Ascending aorta (tissue), 2 donors: ENCODE measurements at places on chromosomes 13 and 19. TPM values are rescaled to one million over a fixed set of nuclear protein-coding genes. Genes with fewer than 3 reads are reported as not detected.

- H3K4me3 ChIP-seq, result no peak overlapping the region
- peaks cover 19% of the 10 kb centered on the region for H3K36me3 ChIP-seq
- DNase-seq, result no peak
- H3K27me3 ChIP-seq, result no peaks in the 10 kb centered on the region
- H3K27ac ChIP-seq, result no peak overlapping the region
Measured at GRCh38 chr19:38182536-38183210, 41.3 kb downstream of the DPF1 start.

The SOHLH2 gene
- not detected for total RNA-seq

The CD177 gene
- not detected for total RNA-seq

GRCh38 chr13:50229960-50230661 is 214.9 kb downstream of the KCNRG start:
- no peaks in the 10 kb centered on the region for H3K4me1 ChIP-seq
- H3K27ac ChIP-seq, result no peak overlapping the region

- H3K27me3 ChIP-seq, result no peaks in the 10 kb centered on the region
- no peak overlapping the region for H3K4me3 ChIP-seq
- H3K4me1 ChIP-seq, result no peaks in the 10 kb centered on the region
- DNase-seq, result no peak
Measured at GRCh38 chr13:75931116-75931515, 295.0 kb downstream of the LMO7 start.

- no peaks in the 10 kb centered on the region for H3K4me1 ChIP-seq
- DNase-seq, result peak; percentile 67
- no peaks in the 10 kb centered on the region for H3K27me3 ChIP-seq
- peaks cover 68% of the 10 kb centered on the region for H3K36me3 ChIP-seq
Measured at GRCh38 chr13:102642475-102642874, 45.7 kb downstream of the TPP2 start.

DNA sequence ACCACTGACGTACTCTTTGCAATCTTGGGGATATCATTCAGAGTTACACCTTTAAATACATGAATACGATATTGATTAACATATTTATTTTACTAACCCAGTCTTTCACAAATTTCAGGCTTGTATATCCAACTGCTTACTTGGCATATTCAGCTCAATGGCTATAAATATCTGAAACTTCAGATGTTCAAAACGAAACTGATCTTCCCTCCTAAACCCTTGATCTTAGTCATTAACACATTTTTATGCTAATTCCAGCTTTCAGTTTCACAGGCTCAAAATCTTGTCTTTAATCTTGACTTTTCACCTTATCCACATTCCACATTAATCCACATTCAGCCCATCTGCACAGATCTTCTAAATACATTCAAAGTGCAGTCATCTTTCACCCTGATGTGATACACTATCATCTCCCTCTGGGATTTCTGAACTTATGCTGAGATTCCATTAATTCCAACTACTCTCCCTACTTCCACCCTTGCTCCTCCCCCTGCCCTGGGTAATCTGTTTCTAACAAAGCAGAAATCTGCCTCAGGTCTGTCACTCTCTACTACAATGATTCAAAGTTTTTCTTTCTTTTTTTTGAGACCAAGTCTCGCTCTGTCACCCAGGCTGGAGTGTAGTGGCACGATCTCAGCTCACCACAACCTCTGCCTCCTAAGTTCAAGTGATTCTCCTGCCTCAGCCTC is 387.2 kb downstream of the GPC5 start:
- H3K27me3 ChIP-seq, result no peaks in the 10 kb centered on the region
- H3K4me1 ChIP-seq, result no peaks in the 10 kb centered on the region
- no peak for DNase-seq
- no peaks in the 10 kb centered on the region for H3K36me3 ChIP-seq

The RNF17 gene
- not detected for total RNA-seq

- no peak overlapping the region for H3K27ac ChIP-seq
- H3K27me3 ChIP-seq, result no peaks in the 10 kb centered on the region
- H3K4me1 ChIP-seq, result no peaks in the 10 kb centered on the region
- DNase-seq, result no peak
Measured at GRCh38 chr19:15170345-15170744, 30.4 kb downstream of the NOTCH3 start.

DNA sequence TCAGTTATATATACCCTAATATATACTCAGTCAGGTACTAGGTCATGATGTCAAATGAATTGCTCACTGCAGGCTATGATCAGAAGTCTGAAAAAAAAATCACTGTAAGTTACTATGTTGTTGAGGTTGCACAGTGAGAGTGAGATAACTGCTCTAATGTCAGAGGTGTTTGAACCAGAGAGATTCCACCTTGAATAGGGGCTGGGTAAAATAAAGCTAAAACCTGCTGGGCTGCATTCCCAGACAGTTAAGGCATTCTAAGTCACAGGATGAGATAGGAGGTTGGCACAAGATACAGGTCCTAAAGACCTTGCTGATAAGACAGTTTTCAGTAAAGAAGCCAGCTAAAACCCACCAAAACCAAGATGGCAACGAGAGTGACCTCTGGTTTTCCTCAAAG is 10.2 kb downstream of the EPSTI1 start:
- H3K4me3 ChIP-seq, result no peak overlapping the region
- no peaks in the 10 kb centered on the region for H3K27me3 ChIP-seq
- H3K36me3 ChIP-seq, result no peaks in the 10 kb centered on the region
- no peaks in the 10 kb centered on the region for H3K4me1 ChIP-seq
- DNase-seq, result no peak

DNA sequence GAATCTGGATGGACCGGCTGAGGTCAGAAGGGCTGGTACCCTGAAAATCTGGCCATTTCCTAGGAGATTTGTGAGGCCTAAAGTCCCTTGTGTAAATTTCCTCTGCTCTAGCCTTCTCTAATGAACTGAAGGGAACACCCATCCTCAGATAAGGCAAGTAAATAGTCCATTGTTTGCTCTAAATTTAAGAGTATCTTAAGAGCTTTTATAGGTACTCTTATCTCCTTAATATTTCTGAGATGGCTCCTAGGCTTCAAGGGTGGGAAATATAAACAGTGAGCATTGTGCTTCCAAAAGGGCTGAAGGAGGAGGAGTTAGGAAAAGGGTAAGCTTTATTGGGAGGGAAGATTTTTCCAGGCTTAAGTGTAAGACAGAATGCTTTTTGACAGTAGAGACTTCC is 148.7 kb upstream of the EDNRB start:
- no peak overlapping the region for H3K27ac ChIP-seq
- no peaks in the 10 kb centered on the region for H3K4me1 ChIP-seq
- no peaks in the 10 kb centered on the region for H3K36me3 ChIP-seq
- no peaks in the 10 kb centered on the region for H3K27me3 ChIP-seq

The ANGPTL8 gene
- total RNA-seq, result not detected

The ZNF8 gene
- 6.0 TPM for total RNA-seq

GRCh38 chr13:111623208-111623607 is 302.8 kb downstream of the TEX29 start:
- H3K27me3 ChIP-seq, result no peaks in the 10 kb centered on the region
- no peak overlapping the region for H3K27ac ChIP-seq
- no peak for DNase-seq

The ZNF780A gene
- 0.32 TPM for total RNA-seq

- no peak for DNase-seq
- H3K36me3 ChIP-seq, result no peaks in the 10 kb centered on the region
- no peak overlapping the region for H3K27ac ChIP-seq
- H3K27me3 ChIP-seq, result no peaks in the 10 kb centered on the region
- no peaks in the 10 kb centered on the region for H3K4me1 ChIP-seq
Measured at GRCh38 chr19:50829801-50830200, 3.6 kb downstream of the KLK15 start.

DNA sequence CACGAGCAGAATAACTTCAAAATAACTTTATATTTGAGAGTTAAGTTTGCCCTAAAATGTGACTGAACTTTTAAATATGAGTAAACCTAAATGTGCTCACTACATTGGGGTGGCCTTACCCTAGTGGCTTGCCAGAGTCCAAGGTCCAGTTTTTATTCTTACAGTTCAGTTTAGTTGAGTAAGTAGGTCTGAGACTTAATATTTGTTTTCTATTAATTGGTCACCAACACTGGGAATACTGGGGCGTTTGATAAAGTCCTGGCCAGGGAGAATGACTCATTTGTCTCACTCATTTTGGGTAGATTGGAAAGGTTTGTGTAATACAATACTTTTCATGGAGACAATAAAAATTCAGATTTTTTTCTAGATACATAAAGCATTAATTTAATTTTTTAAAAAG is 127.8 kb upstream of the SPATA13 start:
- no peaks in the 10 kb centered on the region for H3K36me3 ChIP-seq
- H3K4me1 ChIP-seq, result peaks cover 23% of the 10 kb centered on the region
- H3K4me3 ChIP-seq, result no peak overlapping the region
- H3K27me3 ChIP-seq, result no peaks in the 10 kb centered on the region
- H3K27ac ChIP-seq, result peak overlapping the region; percentile 47

- H3K36me3 ChIP-seq, result no peaks in the 10 kb centered on the region
- DNase-seq, result no peak
Measured at GRCh38 chr13:30585748-30586262, 31.9 kb upstream of the USPL1 start.

The GNG7 gene
- 0.96 TPM for total RNA-seq

The SIGLEC9 gene
- total RNA-seq, result 0.85 TPM

DNA sequence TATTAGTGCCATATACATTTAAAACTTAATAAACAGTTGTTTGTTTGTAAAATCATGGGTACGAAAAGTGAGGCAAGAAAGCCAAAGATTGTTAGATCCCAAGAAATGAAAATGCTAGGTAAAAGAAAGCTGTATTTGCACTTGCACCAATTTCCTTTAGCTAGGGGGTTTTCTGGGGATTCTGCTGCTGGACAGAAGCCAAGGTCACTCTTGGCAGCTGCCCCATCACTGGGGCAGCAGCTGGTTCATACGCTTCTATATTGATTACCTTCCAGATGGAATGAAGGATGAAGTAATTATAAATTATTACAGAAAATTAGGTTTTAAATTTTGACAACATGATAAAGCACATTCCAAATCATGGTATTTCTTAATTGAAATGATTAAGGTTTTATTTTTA is 127.4 kb downstream of the SLITRK5 start:
- no peaks in the 10 kb centered on the region for H3K27me3 ChIP-seq
- H3K4me3 ChIP-seq, result no peak overlapping the region
- H3K36me3 ChIP-seq, result no peaks in the 10 kb centered on the region
- H3K4me1 ChIP-seq, result no peaks in the 10 kb centered on the region
- no peak overlapping the region for H3K27ac ChIP-seq
- DNase-seq, result no peak

GRCh38 chr13:89554801-89555200 is 1792.7 kb upstream of the MIR17HG start:
- no peaks in the 10 kb centered on the region for H3K27me3 ChIP-seq
- no peak overlapping the region for H3K27ac ChIP-seq
- H3K36me3 ChIP-seq, result no peaks in the 10 kb centered on the region
- H3K4me1 ChIP-seq, result no peaks in the 10 kb centered on the region

DNA sequence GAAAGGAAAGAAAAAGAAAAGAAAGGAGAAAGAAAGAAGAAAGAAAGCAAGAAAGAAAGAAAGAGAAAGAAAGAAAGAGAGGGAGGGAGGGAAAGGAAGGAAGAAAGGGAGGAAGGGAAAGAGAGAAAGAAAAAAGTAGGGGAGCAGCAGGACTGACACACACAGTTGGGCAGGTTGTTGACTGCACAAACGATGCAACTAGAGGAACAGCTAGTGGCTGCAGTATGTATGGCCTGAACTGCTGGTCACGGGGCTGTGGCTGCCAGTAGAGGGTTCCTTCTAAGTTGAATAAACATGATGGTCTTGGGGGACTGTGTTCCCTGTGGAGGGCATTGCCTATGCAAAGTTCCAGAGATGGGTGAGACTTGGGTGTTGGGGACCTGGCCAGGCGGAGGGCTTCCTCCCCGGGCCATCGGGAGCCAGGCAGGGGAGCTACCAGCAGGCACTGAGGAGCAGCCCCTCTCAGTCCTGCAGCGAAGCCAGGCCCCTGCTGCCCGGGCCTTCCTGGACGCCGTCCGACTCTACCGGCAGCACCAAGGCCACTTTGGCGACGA is 16.7 kb upstream of the COLGALT1 start:
- H3K4me3 ChIP-seq, result peak overlapping the region; percentile 50
- no peaks in the 10 kb centered on the region for H3K27me3 ChIP-seq
- peaks cover 12% of the 10 kb centered on the region for H3K4me1 ChIP-seq
- H3K36me3 ChIP-seq, result no peaks in the 10 kb centered on the region

GRCh38 chr19:1992759-1993260 is 22.7 kb downstream of the BTBD2 start:
- H3K4me3 ChIP-seq, result no peak overlapping the region
- no peak for DNase-seq
- no peaks in the 10 kb centered on the region for H3K27me3 ChIP-seq
- no peak overlapping the region for H3K27ac ChIP-seq
- H3K4me1 ChIP-seq, result no peaks in the 10 kb centered on the region
- H3K36me3 ChIP-seq, result peaks cover 74% of the 10 kb centered on the region

GRCh38 chr13:70644052-70644451 is 535.8 kb upstream of the KLHL1 start:
- H3K27ac ChIP-seq, result no peak overlapping the region
- no peak for DNase-seq

The SBSN gene
- not detected for total RNA-seq

- no peaks in the 10 kb centered on the region for H3K36me3 ChIP-seq
- DNase-seq, result no peak
- no peaks in the 10 kb centered on the region for H3K27me3 ChIP-seq
- no peaks in the 10 kb centered on the region for H3K4me1 ChIP-seq
Measured at GRCh38 chr13:52882785-52883184, 34.3 kb upstream of the PCDH8 start.

The CCDC70 gene
- not detected for total RNA-seq

- DNase-seq, result no peak
- no peak overlapping the region for H3K27ac ChIP-seq
- no peaks in the 10 kb centered on the region for H3K4me1 ChIP-seq
- H3K27me3 ChIP-seq, result no peaks in the 10 kb centered on the region
- no peak overlapping the region for H3K4me3 ChIP-seq
Measured at GRCh38 chr13:35285677-35286076, 190.8 kb downstream of the MAB21L1 start.

DNA sequence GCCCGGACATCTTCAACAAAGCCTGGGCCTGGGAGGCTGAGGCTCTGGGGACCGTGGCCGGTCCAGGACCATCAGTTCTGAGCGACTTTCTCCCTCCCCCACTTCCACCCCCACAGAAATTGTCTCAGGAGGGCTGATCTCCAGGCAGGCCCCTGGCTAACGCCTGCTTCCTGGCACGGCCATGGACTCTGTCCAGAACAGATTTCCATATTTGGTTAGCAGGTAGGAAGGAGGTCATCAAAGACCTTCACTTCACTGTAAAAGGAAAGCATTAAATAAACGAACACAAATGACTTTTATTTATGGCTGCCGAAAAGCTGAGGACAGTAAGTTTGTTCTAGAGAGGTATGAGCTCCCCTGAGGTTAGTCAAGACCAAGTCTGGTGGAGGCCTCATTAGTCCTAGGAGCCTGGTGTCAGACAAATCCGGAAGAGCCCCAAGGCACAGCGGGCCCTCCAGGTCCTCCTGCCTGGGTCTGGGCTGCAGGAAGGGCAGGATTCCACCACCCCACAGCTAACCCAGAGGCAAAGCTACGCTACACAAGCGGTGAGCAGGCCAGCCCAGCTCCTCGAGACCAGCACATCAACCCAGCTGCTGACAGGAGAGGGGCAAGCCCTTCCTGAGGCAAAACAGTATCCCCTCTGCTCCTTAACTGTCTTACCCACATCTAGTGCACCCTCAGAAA is 4.6 kb upstream of the PLPP2 start:
- no peaks in the 10 kb centered on the region for H3K36me3 ChIP-seq
- H3K4me3 ChIP-seq, result no peak overlapping the region
- no peak for DNase-seq
